ENCODE measurements at places on chromosomes 6 and 20. TPM values are rescaled to one million over a fixed set of nuclear protein-coding genes. Genes with fewer than 3 reads are reported as not detected.

The PGC gene
- polyA plus RNA-seq, result 0.35 TPM

The MUCL3 gene
- polyA plus RNA-seq, result not detected

The NCOA5 gene
- polyA plus RNA-seq, result 62.9 TPM

The DLGAP4 gene
- 65.0 TPM for polyA plus RNA-seq

The REM1 gene
- polyA plus RNA-seq, result 0.86 TPM

The ELOVL2 gene
- 9.6 TPM for polyA plus RNA-seq

The CARMIL1 gene
- polyA plus RNA-seq, result 95.6 TPM

The TSBP1 gene
- 0.24 TPM for polyA plus RNA-seq

The PPP1R16B gene
- 8.6 TPM for polyA plus RNA-seq

The DEF6 gene
- polyA plus RNA-seq, result 7.0 TPM

- no peak for DNase-seq
Observed at GRCh38 chr6:22906091-22906549, 336.8 kb downstream of the HDGFL1 start.

DNA sequence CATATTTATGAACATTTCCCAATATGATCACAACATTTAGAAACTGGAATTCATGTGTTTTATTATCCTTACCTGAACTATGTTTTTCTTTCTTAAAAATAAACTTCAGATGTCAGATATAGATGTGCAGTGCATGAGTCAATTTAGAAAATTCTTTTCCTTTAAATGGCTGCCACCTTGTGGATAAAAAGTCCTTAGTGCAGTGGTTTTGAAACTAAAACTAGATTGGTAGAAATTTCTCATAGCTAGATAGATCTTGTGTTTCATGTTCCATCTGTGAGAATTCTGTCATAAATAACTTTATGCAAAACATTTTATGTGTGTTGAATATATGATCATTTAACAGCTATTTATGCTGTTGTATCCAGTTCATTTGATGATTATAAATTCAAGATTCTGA, 134.9 kb downstream of the KLHL32 start:
- no peak for DNase-seq

DNA sequence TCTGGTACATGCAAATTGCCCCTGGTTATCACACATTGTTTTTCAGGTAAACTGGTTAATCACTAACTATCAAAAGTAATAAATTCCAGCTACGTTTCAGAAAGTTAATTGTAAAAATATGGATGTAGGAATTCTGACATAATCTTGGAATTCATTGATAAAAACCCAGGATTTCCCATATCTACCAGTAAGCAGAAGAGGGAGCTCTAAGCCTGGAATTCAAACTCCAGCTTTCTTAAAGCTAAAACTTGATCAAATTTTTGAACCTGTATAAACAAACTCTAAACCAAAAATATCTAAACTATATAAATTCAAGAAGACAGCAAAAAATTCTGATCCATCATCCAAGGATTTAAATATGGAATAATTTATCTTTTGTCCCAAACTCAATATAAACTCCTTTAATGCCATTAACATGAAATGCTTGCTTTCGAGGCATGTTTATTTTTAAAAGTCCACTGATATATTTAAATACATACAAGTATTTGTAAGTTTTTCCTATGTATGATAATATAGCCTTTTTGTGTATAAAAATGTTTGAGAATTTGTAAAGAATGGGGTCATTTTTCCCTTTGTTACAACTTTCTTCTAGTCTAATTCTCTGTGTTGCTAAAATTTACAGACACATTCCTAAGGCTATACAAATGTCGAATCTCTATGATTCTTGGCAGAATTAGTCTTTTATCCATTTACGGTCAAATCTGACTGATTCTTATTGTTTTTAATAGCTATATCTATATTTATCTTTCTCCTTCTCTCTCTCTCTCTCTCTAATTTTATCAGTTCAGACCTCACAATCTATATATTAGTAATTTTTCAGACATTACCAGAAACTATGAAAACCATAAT, 91.4 kb upstream of the RNF217 start:
- DNase-seq, result no peak

- no peak for DNase-seq
Observed at GRCh38 chr6:5424726-5425125, 163.4 kb downstream of the FARS2 start.

- DNase-seq, result no peak
Observed at GRCh38 chr6:129102741-129103140, 219.8 kb downstream of the LAMA2 start.

DNA sequence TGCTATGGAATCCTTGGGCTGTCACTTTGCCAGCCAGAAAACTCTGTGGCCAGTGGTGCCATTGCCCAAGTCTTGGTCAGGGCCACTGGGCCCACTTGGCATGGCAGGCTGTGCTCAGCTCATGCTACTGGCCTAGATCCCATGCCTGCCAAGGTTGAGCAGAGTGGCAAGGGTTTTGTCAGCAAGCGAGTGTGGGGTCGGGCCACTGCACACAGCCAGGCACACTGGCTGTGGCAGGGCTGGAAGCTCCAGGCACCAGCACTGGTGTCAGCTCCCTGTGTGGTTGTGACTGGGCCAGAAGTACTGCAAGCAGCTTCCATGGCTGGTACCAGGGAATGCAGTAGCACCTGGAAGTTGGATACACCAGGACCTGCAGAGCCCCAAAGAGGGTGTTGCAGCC, 846.8 kb downstream of the EYS start:
- no peak for DNase-seq

DNA sequence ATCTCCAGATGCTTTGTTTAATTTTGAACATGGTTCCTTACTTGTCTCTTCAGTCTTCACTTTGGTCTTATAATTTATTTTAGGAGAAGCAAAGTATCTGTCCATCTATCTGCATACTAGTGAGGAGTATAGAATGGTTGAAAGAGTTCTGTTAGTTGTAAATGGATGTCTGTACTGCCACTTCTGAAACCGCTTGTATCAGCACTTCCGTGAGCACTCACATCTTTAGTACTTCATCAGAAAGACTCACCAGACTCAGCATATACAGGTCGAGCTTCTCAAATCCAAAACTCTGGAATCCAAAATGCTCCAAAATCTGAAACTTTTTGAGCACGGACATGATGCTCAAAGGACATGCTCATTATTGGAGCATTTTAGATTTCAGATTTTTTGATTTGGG, 142.0 kb upstream of the GLP1R start:
- no peak for DNase-seq

DNA sequence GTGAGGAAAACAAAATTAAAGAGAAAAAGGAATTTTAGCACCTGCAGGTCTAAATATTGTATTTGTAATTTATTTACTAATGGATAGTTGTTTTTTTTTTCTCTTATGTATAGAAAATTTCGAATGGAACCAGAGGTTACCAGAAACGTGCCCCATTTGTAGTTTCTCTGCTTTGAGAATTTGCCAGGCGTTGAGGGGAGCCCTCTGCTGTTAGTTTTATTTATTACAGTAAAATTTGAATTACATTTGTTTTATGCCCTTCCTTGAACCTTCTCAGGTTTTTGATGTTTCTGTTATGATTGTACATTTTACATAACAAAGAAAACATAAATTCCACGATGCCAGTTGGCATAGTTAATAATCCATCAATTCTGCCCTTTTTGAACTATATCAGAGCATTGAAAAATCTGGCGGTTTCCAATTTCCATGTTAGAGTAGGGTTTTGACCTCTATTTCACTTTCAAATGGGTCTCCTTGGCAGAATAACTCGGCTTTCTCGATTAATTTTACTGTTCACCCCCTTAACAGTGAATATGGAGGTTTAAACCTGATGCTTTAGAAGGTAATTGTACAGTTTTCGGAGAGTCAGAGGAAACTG, 35.1 kb upstream of the RFPL4B start:
- DNase-seq, result no peak

- DNase-seq, result no peak
Observed at GRCh38 chr6:7086488-7086887, 21.3 kb upstream of the RREB1 start.

GRCh38 chr20:35527122-35527769, 2.2 kb downstream of the C20orf173 start:
- DNase-seq, result no peak

DNA sequence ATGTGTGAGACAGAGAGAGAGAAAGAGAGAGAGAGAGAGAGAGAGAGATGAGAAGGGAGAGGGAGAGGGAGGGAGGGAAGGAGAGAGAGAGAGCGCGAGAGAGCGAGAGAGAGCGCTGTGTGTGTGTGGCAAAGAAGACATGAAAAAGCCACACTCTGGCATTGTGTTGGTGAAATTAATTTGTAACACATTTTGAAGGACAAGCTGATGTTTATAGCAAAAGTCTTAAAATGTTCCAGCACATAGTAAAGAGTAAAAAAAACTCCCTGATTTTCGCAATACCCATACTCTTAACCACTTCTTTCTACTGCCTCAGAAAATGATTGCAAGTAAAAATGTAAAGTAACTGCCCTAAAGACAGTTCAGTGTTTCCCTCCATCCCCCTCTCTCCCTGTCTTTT, 56.7 kb downstream of the SLC22A1 start:
- no peak for DNase-seq

GRCh38 chr6:155349129-155349528, 34.8 kb upstream of the TFB1M start:
- no peak for DNase-seq

DNA sequence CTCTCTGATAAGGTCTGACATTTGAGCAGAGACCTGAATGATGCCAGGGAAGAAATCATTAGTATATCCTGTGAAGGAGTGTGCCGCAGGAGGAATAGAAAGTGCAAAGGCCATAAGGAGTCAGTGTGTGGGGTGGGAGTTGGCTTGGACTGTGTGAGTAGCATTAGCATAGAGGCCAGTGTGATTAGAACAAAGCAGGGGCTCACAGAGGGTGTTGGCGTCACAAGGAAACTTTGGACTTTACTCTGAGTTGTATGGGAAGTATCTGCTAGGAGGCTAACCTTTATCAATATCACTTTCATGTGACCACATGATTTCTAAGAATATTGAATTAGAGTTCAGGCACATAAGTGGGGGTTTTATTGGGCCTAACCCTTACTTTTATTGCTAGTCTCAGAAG, 12.1 kb downstream of the TMEM200A start:
- DNase-seq, result no peak

GRCh38 chr20:32454164-32455145, 96.3 kb downstream of the ASXL1 start:
- no peak for DNase-seq

GRCh38 chr20:56467968-56468315, 485 bp upstream of the RTF2 start:
- no peak for DNase-seq

GRCh38 chr6:38173909-38174308, 354.4 kb downstream of the ZFAND3 start:
- no peak for DNase-seq

GRCh38 chr6:69286331-69286730, 510.5 kb downstream of the LMBRD1 start:
- DNase-seq, result no peak
